ENCODE measurements at places on chromosomes 6 and 20.

DNA sequence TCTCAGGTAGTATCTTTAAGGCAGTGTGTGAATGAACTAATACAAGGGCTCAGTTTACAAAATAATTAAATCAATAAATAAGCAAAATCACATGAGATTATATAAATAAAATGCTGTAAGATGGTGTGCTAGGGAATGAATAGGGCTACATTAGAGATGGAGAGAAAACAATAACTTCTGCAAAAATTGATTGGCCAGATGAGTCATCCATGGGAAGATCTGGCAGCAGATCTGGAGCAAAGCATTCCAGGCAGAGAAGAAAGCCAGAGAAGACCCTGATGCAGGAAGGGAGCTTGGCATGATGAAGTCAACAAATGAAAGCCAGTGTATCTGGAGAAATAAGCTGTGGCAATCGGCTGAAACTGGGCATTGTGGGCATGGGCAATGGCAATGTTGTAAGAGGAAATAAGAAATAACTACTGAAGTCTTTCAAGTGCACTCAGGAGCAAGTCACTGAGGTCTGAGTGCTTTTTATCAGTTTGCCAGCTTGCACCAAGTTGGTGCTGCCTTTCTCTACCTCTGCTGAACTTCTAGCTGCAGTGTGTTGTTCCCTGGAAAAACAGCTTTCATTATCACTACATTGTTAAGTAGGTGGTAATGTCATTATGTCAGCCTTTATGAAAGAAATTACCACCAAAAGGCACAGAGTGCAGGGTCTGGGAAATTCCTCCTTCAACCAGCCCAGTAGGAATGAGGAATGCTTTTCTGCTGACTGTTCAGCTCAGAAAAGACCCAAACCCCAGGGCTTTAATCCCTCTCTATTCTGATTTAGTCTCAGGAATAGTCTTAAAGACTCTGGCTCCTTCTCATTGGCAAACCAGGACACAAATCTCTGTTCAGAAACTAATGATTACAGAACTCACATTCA is 231.6 kb downstream of the HTR1B start:
- H3K36me3 ChIP-seq, result no peaks in the 10 kb centered on the region
- H3K4me1 ChIP-seq, result no peaks in the 10 kb centered on the region
- DNase-seq, result no peak
- no peak overlapping the region for H3K27ac ChIP-seq

DNA sequence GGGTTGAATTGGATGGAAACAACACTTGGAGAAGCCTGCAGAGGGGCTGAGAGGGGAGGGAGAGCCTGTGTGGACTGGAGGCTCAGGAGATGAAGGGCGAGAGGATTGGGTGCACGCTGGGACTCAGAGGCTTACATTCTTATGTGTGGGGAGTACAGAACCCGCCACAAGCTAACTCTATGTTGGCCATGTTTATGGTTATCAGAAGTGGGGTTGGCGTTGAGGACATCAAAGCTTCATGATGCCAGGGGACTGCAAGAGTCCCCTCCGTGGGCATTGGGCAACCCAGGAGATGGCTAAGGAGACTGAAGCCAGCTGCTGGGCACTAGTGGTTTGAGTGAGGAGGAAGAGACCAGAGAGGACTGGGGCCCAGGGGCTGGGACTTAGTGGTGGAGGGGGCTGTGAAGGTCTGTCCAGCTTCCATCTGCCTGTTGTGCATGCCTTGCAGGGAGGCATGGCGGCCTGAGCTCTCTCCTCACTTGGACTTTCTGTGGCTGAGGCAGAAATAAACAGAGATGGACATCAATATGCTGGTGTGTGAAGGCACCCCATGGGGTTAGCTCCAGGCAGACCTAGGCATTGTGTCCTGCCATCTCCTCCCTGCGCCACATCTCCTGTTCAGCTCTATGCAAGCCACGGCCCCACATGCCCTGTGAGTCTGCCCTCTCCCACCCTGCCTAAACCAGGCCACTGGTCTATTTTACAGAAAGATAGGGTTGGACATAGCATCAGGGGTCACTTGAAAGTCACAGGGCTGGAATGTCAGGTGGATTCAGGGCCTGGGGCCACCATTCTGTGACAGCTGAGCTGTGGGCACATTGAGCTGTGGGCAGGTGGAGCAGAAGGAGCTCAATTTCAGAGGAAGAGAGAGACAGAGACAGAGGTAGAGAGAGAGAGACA is 61.6 kb downstream of the PHACTR3 start:
- no peaks in the 10 kb centered on the region for H3K4me1 ChIP-seq
- DNase-seq, result no peak
- H3K4me3 ChIP-seq, result no peak overlapping the region
- H3K36me3 ChIP-seq, result no peaks in the 10 kb centered on the region
- H3K27me3 ChIP-seq, result no peaks in the 10 kb centered on the region
- no peak overlapping the region for H3K27ac ChIP-seq

DNA sequence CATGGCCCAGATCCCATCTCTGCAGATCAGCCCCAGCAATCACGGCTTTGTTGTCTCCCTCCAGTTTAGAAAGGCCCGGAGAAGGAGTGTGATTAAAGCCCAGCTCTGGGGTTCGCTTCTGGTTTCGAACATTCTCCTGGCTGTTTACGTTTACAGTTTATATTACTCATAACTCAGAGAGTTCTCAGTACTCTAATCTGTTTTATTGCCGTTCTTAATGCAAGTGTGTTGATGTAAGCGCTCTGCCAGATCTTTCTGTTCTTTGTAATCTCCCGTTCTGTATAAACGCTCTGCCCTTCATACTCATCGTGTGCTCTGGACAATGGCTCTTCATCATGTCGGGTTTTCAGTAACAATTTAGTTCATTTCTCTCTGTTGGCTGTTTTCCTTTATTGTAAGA is 118.0 kb upstream of the PRND start:
- no peak for DNase-seq
- no peaks in the 10 kb centered on the region for H3K36me3 ChIP-seq
- H3K27ac ChIP-seq, result no peak overlapping the region
- no peaks in the 10 kb centered on the region for H3K4me1 ChIP-seq

DNA sequence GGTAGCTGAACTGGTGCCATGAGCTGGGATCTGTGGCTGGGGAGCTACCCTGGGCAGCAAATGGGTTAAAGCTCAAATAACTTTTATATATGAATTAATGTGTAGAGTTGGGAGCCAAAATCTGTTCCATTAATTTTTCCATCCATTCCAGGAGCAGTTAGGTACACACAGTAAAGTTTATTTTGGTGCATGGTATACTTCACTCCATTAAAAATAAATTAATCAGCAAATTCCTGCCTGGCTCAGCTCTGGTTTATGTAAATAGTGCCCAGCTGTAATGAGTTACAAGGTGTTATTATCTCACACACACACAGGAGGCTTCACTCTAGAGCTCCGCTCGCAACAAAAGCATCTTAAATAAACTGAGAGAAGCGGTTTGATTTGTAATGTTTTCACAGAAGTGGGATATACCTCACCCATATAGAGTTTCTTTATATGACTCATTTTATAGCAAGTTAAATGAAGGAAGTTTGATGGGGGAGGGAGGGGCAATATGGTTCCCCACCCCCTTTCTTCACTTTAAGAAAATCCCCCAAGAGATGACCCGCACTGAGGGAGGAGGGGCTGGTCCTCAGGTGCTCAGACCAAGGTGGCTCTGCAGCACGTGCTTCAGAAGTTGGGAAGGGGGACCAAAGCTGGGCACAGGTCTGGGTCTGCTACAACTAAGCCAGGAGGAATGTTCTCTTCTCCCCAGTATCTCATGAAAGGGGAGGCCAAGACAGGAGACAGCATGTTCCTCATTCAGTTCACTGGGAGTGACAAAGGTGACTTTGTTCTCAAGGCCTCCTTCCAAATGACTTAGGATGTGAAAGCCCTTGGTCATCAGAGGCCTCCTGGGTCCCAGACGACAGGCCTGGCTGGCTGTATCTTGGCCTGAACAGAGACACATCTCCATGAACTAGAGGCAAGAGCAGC is 10.5 kb upstream of the FAM83C start:
- peaks cover 4% of the 10 kb centered on the region for H3K4me1 ChIP-seq
- no peak for DNase-seq
- no peaks in the 10 kb centered on the region for H3K36me3 ChIP-seq
- no peak overlapping the region for H3K27ac ChIP-seq

DNA sequence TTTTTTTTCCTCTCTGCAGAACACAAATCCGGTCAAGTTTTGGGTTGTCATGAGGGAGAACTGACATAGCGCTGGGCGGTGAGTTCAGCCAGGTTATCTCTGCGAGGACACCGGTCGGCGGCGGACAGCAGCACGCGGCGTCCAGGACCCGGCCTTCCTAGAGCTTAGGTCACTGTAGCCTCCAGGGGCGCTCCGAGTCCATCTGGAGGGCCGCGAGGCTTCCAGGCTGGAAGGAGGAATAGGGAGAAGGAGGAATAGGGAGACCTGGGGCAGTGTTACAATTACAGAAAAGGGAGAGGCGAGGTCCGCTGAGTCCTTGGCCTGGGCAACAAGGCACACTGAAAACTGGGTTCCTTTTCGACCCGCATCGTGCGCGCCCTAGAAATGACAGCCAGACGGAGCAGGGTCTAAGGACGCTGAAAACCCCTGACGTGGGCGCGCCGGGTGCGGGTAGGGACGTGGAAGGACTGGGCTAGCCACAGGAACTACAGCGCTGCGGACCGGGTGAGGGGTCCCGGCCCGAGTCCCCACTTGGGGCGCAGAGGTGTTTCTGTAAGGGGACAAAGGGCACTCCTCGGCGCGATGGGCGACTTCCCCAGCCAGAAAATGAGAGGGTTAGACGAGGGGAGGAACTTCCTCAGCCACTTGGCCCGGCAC is 536 bp upstream of the FNDC1 start:
- peak overlapping the region; percentile 33 for H3K4me3 ChIP-seq
- H3K4me1 ChIP-seq, result peaks cover 4% of the 10 kb centered on the region
- peak; percentile 17 for DNase-seq
- H3K27ac ChIP-seq, result no peak overlapping the region
- H3K27me3 ChIP-seq, result peaks cover 38% of the 10 kb centered on the region

- no peaks in the 10 kb centered on the region for H3K27me3 ChIP-seq
- peaks cover 32% of the 10 kb centered on the region for H3K4me1 ChIP-seq
- no peak overlapping the region for H3K4me3 ChIP-seq
- H3K36me3 ChIP-seq, result no peaks in the 10 kb centered on the region
- DNase-seq, result no peak
These were observed 4.4 kb downstream of the PYGB start for GRCh38 chr20:25252230-25252651.

GRCh38 chr6:117919775-117920729 is 13.0 kb downstream of the SLC35F1 start:
- H3K4me1 ChIP-seq, result peaks cover 4% of the 10 kb centered on the region
- no peak overlapping the region for H3K4me3 ChIP-seq
- no peak overlapping the region for H3K27ac ChIP-seq
- DNase-seq, result peak; percentile 15
- H3K36me3 ChIP-seq, result no peaks in the 10 kb centered on the region

GRCh38 chr6:128131566-128131965 is 230.7 kb upstream of the THEMIS start:
- H3K27ac ChIP-seq, result peak overlapping the region; percentile 18
- DNase-seq, result no peak
- no peaks in the 10 kb centered on the region for H3K27me3 ChIP-seq
- H3K4me3 ChIP-seq, result no peak overlapping the region
- H3K36me3 ChIP-seq, result no peaks in the 10 kb centered on the region
